ENCODE measurements at places on chromosomes 4 and X.

DNA sequence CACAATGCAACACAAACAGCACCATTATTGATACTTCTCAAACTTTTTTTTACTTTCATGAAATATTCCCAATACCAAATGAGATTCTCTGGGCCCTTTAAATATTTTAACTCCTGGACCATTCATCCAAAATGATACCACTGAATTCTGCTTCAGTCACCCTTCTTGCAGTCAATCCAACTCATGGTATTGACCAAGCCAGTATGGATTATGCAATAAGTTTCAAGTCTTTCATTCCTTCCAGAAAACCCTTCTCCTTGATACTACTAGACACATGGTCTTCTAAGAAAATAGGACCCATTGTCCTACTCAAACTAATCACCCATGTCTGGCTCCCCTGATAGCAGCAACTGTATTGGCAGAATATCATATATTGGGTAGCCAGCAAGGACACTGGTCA is 23.0 kb downstream of the ZNF721 start:
- DNase-seq: no peak

DNA sequence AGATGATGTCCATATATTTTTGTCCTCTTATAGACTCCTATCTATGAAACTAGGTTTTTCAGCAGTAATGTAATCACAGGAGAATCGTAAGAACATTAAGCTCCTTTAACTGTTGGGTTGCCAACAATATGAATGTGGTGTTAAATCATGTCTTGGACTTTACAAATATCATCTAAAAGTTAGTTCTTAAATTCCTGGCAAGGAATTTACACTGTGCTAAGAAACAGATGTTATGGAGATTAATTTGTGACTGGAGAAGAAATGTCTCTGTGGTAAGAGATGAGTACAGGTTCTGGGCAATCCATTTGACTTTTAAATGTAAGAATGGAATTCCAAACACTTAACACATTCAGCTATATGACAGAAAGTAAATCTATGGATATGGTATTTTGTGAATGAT is 34.6 kb downstream of the CNKSR2 start:
- peak; percentile 6 for DNase-seq

DNA sequence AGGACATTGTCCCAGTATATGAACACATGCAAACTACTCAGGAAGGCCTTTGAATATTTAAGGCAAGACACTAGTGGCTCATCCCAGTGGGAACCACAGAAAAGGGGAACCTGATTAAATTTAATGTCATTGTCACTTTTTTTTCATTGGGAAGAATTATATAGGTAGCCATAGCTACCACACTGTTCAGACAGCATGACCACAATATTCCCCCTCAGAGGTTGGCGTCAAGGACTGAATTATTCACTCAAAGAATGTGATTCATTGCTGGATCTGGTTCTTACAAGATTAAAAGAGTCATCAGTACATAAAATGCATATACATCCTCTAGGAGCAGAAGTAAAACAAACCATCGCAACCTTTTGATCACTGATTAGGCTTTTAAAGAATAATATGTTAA is 92.0 kb upstream of the SMARCAD1 start:
- DNase-seq: no peak

- DNase-seq: no peak
Measured at GRCh38 chrX:8845060-8845459, 43.9 kb upstream of the FAM9A start.

- no peak for DNase-seq
Measured at GRCh38 chr4:102061133-102061532, 270.6 kb downstream of the BANK1 start.

- no peak for DNase-seq
Measured at GRCh38 chr4:80101792-80102116, 28.7 kb upstream of the ANTXR2 start.

- DNase-seq: no peak
Measured at GRCh38 chrX:150197388-150197787, 165.7 kb upstream of the MAMLD1 start.

- DNase-seq: no peak
Measured at GRCh38 chrX:116272861-116273260, 102.3 kb downstream of the AGTR2 start.

- no peak for DNase-seq
Measured at GRCh38 chrX:70421618-70422017, 1.5 kb upstream of the GDPD2 start.

- no peak for DNase-seq
Measured at GRCh38 chr4:82666970-82667665, 105.3 kb upstream of the TMEM150C start.

DNA sequence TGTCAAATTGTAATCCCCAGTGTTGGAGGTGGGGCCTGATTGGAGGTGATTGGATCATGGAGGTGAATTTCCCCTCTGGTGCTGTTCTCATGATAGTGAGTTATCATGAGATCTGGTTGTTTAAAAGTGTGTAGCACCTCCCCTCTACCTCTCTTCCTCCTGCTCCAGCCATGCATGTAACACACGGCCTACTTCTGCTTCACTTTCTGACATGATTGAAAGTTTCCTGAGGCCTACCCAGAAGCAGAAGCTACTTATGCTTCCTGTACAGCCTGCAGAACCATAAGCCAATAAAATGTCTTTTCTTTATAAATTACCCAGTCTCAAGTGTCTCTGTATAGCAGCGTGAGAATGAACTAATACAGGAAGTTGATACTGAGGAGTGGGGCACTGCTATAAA is 61.7 kb upstream of the DDX60 start:
- no peak for DNase-seq

GRCh38 chrX:86047174-86047935 is at the start of gene CHM:
Gene CHM (minus strand): TSS chrX:86047558. CDS start chrX:86047532, 26 bp downstream.
- DNase-seq: peak; percentile 93

DNA sequence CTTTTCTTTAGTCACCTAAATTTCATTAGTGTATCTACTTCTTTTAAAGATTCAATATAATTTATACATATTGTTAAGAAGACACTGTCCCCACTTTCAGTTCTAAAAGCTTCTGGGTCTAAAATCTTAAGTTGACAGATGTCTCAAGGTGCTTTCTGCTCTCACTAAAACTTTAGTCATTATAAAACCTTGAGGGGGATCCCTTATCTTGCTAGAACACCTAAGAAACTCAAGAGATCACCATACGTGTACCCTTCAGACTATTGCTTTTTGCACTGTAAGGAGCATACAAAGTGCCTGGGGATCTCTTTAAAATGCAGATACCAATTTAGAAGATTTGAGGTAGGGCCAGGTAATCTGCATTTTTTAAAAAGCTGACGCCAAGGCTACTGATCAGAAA is 30.1 kb downstream of the CYBB start:
- no peak for DNase-seq

DNA sequence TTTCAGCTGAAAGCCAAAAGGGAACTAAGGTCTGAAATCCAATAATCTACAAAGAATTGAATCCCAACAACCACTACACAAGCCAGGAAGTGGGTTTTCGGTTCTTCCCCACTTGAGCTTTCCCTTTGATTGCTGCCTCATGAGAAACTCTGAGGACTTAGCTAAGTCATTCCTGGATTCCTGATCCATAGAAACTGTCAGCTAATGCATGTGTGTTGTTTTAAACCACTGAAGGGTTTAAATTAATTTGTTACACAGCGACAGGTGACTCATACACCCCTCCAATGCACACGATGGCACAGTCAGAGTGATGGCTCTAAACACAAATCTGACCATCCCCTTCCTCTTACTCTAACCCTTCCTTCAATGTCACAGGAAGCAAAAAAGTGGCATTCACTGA is 282.9 kb downstream of the RAB28 start:
- DNase-seq: no peak

- DNase-seq: no peak
Measured at GRCh38 chr4:32789026-32789608, 2068.9 kb downstream of the PCDH7 start.

DNA sequence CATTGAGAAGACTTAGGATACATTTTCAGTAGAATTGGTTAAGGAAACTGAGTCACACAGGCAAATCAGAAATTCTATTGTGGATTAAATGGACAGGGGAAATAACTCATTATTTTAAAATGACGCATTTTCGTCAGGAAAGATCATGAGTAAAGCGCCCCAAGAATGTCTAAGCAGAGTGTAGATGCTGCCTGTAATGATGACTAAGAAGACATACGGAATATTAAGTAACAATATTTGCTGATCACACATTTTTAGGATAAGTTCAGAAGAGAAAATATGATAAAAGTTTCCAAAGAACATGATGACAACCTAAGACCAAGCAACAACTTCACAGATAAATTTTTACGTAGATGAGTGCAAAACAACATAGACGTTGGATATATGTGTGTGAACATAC is 596.3 kb upstream of the TENM3 start:
- DNase-seq: no peak

GRCh38 chr4:132910229-132910748 is 238.8 kb upstream of the PCDH10 start:
- DNase-seq: no peak

GRCh38 chr4:141654098-141654497 is 17.7 kb downstream of the IL15 start:
- DNase-seq: no peak

GRCh38 chr4:188403272-188403671 is 264.0 kb downstream of the TRIML1 start:
- no peak for DNase-seq

- DNase-seq: no peak
Measured at GRCh38 chr4:141686146-141686775, 49.9 kb downstream of the IL15 start.

DNA sequence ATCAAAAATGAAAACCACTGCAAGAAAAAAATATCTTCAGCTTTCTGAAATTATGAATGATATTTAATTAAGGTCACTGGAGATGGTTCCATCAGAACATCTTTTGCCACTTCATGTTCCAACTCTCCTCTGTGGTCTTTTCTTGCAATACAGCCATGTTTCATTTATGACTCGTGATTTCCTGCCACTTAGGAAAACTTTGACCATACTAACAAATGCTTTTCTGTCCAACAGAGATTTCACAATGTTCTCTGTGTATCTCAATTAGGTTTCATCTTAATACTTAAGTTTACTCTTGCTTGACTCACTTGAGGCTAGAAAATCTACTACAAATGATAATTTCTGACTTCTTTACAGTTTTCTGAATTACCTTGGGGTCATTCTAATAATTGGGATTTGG is 330.9 kb downstream of the CXXC4 start:
- no peak for DNase-seq

- no peak for DNase-seq
Measured at GRCh38 chrX:94850811-94851210, 1176.8 kb downstream of the FAM133A start.

GRCh38 chr4:14446904-14447303 is 555.4 kb upstream of the CPEB2 start:
- no peak for DNase-seq

GRCh38 chr4:76554630-76555029 is 119.6 kb downstream of the SHROOM3 start:
- no peak for DNase-seq

GRCh38 chr4:86924811-86925210 is 10.0 kb upstream of the AFF1 start:
- DNase-seq: no peak

DNA sequence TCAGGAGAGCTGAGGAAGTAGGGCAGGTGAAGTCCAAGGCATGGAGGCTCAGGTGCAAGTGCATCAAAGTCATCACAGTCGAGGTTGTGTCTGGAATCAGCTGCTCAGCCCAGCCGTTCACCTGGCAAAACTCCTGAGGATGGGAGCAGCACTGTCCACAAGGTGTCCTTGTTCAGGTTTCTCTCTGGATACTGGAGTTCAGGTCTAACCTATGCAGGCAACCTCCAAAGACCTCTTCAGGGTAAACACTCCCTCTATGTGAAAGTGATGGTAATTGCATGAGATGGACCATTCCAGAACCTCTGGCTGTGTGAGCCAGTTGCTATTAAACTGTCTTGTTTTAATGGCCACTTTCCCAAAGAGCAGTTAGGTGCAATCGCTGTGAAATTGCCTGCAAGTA is 120.2 kb upstream of the PSAPL1 start:
- no peak for DNase-seq

DNA sequence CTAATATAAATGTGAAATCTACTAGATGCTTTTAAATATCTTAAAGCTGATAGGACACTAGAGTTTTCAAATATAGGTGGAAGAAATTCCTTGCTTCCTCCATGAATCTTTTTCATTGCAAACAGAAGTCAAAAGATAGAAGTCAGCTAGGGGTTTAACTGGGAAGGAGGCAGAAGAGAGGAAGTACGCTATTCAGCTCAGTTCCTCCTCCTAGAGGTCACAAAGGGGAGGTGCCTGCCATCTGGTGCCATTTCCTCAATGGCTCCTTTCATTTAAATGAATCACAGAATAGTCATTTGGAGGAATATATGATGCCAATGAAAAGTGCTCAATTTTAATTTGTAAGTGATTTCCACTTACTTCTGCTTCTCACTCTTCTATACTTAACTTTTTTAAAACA is 8.5 kb downstream of the COL25A1 start:
- DNase-seq: no peak

- DNase-seq: no peak
Measured at GRCh38 chrX:135643916-135644315, 69.5 kb upstream of the CT45A1 start.

DNA sequence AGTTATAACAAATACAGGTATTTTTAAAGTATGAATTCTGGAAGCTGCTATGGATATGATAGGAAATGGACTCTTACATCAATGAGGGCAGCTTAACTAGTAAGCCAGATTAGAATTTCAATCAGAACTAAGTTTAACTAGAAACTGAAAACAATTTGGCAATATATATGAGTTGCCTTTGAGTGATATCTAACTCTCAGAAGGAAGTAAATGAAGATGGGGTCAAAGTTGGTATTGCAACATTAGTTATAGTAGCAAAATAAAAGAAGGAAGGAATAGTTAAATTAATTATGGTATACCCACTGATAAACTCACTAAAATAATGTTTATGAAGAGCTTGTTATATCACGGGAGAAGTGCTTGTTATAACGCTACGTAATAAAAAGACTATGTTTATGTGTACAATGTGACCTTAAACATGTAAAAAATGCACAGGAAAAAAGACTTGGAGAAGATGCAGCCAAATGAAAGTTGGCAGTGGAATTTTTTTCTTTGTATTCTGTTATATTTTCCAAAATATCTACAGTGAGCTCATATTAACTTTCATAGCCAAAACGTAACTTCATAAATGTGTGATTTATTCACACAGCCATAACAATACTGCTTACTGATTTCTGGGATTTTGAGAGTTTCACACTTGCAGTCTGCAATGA is 34.5 kb downstream of the PHKA2 start:
- no peak for DNase-seq

- no peak for DNase-seq
Measured at GRCh38 chr4:177802162-177802561, 359.9 kb upstream of the AGA start.

- DNase-seq: no peak
Measured at GRCh38 chrX:131083510-131084142, 25.5 kb downstream of the ARHGAP36 start.

DNA sequence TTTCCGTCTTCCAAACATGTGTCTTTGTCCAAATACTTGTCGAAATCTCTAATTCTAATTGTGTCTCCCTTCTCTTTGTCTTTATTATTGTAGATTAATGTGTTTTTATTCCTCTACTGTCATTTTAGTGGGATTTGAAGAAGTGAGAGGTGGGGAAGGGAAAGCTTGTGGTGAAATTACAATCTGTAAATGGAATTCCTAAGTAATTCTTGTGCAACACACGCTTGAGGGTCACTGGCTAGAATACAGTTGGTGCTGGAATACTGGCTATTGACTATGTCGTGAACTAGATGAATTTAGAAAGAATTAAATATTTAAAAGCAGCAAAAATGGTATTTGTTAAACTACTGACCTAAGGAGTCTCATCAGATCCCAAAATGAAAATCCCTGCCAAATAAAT is 10.7 kb upstream of the FNIP2 start:
- DNase-seq: no peak

- DNase-seq: no peak
Measured at GRCh38 chr4:139896091-139896604, 230.5 kb downstream of the MGST2 start.

GRCh38 chr4:25441519-25442117 is 64.6 kb downstream of the ANAPC4 start:
- DNase-seq: no peak
